ENCODE measurements at places on chromosomes 2 and 18.

- H3K27me3 ChIP-seq = peaks cover 15% of the 10 kb centered on the region
- no peaks in the 10 kb centered on the region for H3K36me3 ChIP-seq
- no peak for DNase-seq
- no peaks in the 10 kb centered on the region for H3K4me1 ChIP-seq
Measured at GRCh38 chr2:175887776-175888175, 114.3 kb downstream of the LNPK start.

GRCh38 chr2:141075753-141076152 is 1055.1 kb downstream of the LRP1B start:
- no peak overlapping the region for H3K4me3 ChIP-seq
- no peak for DNase-seq
- no peaks in the 10 kb centered on the region for H3K4me1 ChIP-seq
- no peaks in the 10 kb centered on the region for H3K36me3 ChIP-seq

- no peak for DNase-seq
- H3K36me3 ChIP-seq = no peaks in the 10 kb centered on the region
- no peak overlapping the region for H3K27ac ChIP-seq
Measured at GRCh38 chr2:163369111-163369510, 366.7 kb downstream of the FIGN start.

- no peak overlapping the region for H3K4me3 ChIP-seq
- no peak for DNase-seq
- no peaks in the 10 kb centered on the region for H3K4me1 ChIP-seq
- H3K36me3 ChIP-seq = no peaks in the 10 kb centered on the region
- H3K27me3 ChIP-seq = no peaks in the 10 kb centered on the region
- H3K27ac ChIP-seq = no peak overlapping the region
Measured at GRCh38 chr2:133485868-133486267, 82.4 kb downstream of the NCKAP5 start.

- no peak overlapping the region for H3K27ac ChIP-seq
- H3K27me3 ChIP-seq = peaks cover 15% of the 10 kb centered on the region
- no peak for DNase-seq
- peaks cover 2% of the 10 kb centered on the region for H3K4me1 ChIP-seq
Measured at GRCh38 chr2:217920879-217921603, 81.8 kb downstream of the TNS1 start.

DNA sequence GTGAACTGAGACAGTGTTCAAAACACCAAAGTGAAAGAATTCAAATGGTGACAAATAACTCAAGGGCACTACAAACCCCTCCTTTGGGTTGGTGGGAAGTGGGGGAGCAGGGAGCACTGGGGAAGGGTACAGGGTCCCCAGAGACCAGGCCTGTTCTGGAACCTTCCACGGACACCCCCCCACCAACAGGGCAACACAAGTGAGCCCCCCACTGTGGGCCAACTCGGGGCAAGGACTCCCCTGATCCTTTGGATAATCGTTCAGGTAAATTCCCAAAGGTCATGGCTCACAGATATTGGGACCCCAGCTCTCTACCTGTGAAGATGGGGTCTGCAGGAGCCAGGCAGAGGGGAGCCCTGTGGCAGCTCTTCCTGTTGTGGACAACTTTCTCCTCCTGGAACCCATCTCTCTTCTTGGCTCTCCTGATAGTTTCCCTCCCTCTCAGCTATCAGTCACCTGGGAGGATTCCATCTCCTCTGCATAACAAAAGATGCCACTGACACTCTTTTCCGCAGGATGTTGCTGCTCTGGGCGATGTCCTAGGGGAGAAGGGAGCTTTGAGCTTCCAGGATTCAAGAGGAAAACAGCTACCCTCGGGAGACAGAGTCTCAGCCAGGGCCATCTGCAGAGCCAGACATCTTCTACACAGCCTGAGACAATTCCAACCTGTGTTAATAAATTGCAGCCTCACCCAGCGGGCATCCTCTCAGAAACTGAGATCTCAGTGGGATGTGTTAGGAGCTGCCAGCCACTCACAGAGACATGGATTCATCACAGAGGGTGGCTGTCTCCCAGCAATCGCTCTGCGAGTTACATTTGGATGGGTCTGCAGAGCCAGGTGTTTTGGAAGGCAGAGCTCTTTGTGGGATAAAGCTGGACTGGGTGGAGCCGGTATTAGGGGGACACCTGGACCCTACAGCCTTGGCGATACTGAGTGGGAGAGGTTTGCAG is 35.4 kb downstream of the MBP start:
- no peak for DNase-seq
- no peaks in the 10 kb centered on the region for H3K27me3 ChIP-seq
- H3K27ac ChIP-seq = peak overlapping the region; percentile 64

GRCh38 chr2:95345081-95345562 is 48.0 kb downstream of the KCNIP3 start:
- no peaks in the 10 kb centered on the region for H3K36me3 ChIP-seq
- no peak for DNase-seq
- peak overlapping the region; percentile 76 for H3K4me3 ChIP-seq
- H3K27me3 ChIP-seq = peaks cover 42% of the 10 kb centered on the region
- H3K27ac ChIP-seq = no peak overlapping the region

GRCh38 chr2:190404487-190404886 is 3.7 kb upstream of the MFSD6 start:
- peaks cover 7% of the 10 kb centered on the region for H3K4me1 ChIP-seq
- DNase-seq = no peak
- no peaks in the 10 kb centered on the region for H3K27me3 ChIP-seq
- H3K36me3 ChIP-seq = peaks cover 2% of the 10 kb centered on the region

DNA sequence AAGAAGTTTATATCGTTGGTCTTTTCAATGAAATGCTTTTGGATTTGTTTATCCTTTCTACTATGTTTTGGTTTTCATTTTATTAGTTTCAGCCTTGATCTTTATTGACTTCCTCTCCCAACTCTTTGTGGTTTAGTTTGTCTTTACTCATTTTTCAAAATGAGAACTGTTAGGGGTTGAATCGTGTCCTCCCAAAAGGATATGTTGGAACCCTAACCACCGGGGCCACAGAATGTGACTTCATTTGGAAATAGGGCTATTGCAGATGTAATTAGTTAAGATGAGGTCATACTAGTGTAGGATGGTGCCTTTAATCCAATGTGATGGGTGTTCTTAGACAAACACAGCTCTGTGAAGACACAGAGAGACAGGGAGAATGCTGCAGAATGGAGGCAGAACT is 60.4 kb upstream of the IL1R2 start:
- H3K4me3 ChIP-seq = no peak overlapping the region
- H3K4me1 ChIP-seq = peaks cover 1% of the 10 kb centered on the region
- DNase-seq = no peak
- H3K27ac ChIP-seq = no peak overlapping the region
- peaks cover 4% of the 10 kb centered on the region for H3K27me3 ChIP-seq
- H3K36me3 ChIP-seq = no peaks in the 10 kb centered on the region

DNA sequence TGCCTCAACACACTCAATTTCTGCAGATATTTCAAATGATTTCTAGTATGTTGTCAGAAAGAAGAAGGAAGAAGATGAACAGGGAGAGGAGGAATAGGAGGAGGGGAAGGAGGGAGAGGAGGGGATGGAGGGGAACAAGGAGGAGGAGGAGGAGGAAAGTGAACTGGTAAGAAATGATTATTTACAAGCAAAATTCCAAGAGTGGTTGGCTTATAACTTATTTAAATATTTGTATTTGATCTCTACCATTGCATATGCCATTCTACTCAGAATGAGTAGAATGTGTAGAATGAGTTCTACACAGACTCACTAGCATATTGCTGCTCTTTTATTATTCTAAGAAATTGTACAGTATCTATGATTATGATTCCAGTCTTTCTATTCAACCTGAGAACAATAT is 866.2 kb upstream of the DDX18 start:
- no peaks in the 10 kb centered on the region for H3K4me1 ChIP-seq
- DNase-seq = no peak
- no peak overlapping the region for H3K4me3 ChIP-seq
- H3K27me3 ChIP-seq = no peaks in the 10 kb centered on the region
- H3K27ac ChIP-seq = no peak overlapping the region

DNA sequence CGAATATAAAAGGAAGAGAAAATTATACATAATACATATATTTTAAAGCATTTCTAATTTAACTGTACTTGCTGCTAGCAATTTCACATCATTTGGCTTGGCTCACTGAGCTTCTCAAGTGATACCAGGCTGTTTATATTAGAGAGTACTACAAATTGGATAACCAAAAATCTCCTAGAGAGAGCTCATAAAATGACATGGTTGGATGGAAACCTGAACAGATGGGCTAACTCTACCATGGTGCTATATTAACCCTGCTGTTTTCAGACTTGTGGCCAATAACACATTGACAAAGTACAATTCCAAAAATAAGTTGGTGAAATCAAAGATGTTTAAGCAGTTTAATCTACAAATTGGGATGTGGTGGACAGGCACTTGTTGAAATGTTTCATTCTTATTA is 364.4 kb upstream of the GCFC2 start:
- H3K4me1 ChIP-seq = no peaks in the 10 kb centered on the region
- DNase-seq = no peak
- no peaks in the 10 kb centered on the region for H3K27me3 ChIP-seq
- H3K27ac ChIP-seq = no peak overlapping the region

Data from activated naive CD8-positive, alpha-beta T cell treated with anti-CD3 and anti-CD28 coated beads, Interleukin-2, amount 10 ng/mL, durations not matched to agents 7 days and 5 days (primary cell).